H54 (cell line): ENCODE measurements at places on chromosomes 3 and 15.

DNA sequence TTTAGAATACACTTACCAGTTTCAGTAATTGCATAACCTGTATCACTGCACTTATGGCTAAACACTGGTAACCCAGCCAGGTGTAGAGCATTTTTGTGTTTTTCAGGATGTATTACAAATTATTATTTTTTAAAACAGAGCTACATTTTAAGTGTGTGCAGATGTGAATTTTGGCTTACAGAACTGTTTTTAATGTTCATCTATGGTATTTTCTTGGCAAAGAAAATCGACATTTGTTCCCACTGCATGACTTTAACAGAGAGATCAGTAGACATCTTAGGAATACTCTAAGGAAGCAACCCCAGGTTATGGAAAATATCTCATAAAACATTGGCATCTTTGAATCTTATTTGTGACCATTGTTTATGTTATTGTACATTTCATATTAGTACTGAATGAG is 73.3 kb downstream of the ATP13A4 start:
- DNase-seq = no peak

GRCh38 chr3:51393134-51393495 is 2.0 kb downstream of the RBM15B start:
- DNase-seq = no peak

GRCh38 chr3:36937492-36937891 is 7.4 kb downstream of the TRANK1 start:
- DNase-seq = no peak

DNA sequence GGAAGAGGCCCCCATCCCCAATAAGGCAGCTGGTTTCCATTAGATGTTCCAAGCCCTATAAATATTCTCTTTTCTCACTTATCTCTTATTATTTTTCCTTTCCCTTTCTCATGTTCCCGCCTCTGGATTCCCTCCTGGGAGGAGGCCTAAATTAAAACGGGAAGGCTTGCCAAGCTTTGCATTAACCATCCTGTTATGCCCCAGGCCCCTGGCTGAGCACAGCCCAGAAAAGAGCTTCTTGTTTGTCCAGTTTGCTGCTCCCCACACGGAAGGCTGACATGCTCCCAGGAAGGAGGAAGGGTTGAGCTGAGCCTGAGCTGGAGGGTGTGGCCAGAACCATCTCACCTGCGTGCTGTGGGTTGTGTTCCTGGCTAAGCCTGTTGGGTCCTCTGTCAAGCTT is 63.1 kb upstream of the BOC start:
- no peak for DNase-seq

GRCh38 chr15:76342058-76342381 is 5.4 kb downstream of the ISL2 start:
- DNase-seq = no peak

- no peak for DNase-seq
Measured at GRCh38 chr3:40731445-40731844, 206.7 kb downstream of the ZNF621 start.

DNA sequence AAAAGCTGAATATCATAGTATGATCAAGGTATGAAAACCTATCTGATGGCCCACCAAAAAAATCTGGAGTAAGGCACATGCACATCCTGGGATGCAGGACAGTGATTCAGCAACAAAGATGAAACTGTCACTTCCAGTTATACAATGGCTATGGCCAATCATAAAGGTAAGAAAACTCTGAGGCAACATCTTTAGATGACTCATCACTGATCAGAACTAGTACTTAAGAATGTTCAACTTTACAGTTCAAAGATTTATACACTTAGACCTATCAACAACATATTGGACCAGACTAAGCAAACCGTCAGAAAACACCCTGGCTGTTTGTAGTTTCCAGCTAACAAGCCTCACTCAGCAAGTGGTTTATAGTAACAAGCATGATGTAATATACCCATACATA is 21.3 kb upstream of the PLCH1 start:
- peak; percentile 10 for DNase-seq

- DNase-seq = peak; percentile 44
Measured at GRCh38 chr3:186281176-186281575, 80.9 kb downstream of the DGKG start.

DNA sequence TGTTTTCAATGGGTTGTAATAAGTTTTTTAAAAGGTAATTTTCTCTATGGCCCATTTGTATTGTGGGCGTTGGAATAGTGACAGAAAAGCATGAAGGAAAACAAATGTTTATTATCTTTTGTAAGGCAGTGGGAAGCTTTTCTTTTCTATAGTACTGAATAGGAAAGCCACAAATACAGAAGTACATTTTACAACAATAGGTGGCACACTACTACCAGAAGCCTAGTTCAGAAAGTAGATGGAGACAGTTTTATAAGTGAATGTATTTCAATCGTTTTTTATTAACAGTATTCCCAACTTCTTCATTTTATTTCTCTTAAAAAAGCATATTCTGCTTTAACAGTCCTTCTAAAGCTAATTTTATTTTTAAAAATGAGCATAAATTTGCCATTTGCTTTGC is 296.7 kb downstream of the PTPRG start:
- DNase-seq = no peak

DNA sequence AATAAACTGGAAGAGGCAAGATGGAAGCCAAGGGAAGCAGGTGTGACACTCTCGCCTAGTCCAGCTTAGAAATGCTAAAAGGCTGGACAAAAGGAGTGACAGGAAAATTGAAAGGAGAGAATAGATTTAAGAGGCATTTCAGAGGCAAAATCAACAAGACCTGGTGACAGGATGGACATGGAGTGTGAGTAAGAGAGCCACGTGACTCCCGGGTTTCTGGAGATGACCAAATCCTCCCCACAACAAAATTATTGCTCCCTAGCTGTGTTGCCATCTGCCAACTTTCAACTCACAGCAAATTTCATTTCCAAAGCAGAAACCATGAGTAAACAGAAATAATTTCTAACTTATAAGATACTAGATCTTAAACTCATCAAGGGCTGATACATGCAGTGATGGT is 52.6 kb downstream of the MTHFS start:
- DNase-seq = no peak

- no peak for DNase-seq
Measured at GRCh38 chr3:195859846-195860411, 48.2 kb upstream of the MUC4 start.
